ENCODE measurements at places on chromosomes 13 and 19.

GRCh38 chr19:8036434-8037099 is 16.0 kb upstream of the CCL25 start:
- DNase-seq = no peak

DNA sequence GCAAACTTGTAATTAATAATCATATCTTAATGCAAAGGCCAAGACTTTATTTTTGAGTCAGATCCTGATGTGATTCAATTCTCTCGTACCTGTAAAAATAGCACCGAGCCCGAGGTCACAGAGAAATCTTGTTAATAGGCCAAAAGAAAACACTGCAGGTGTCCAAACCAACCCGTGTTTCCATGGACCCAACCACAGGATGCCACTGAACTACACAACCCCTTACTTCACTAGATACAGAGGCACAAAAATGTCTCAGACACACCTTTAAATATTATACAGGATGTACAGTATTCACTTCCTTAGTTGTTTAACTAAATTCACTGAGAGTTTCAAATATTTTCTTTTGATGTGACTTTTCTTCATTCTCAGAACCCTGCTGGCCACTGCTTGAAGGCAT is 530.9 kb downstream of the MYO16 start:
- DNase-seq = no peak

DNA sequence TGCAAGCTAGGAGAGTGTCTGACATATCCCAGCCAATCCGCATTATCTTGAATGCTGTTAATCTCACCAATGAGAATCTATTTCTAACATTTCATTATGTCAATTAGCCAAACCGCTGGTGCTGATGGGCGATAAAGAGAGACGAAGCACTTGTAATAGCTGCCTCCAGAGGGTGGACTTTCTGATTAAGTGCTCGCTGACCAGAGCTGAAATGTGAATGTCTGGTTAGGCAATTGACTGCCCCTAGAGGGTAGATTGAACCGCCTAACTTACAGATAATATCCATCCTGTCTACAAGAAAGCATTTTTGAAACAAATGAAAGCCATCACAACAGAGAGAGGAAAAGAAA is 552 bp upstream of the GRWD1 start:
- no peak for DNase-seq

GRCh38 chr13:78323848-78324247 is 279.5 kb downstream of the POU4F1 start:
- DNase-seq = no peak

- no peak for DNase-seq
Measured at GRCh38 chr19:8642561-8642960, 12.1 kb downstream of the NFILZ start.

GRCh38 chr13:68254151-68254550 is 1024.0 kb upstream of the PCDH9 start:
- no peak for DNase-seq

DNA sequence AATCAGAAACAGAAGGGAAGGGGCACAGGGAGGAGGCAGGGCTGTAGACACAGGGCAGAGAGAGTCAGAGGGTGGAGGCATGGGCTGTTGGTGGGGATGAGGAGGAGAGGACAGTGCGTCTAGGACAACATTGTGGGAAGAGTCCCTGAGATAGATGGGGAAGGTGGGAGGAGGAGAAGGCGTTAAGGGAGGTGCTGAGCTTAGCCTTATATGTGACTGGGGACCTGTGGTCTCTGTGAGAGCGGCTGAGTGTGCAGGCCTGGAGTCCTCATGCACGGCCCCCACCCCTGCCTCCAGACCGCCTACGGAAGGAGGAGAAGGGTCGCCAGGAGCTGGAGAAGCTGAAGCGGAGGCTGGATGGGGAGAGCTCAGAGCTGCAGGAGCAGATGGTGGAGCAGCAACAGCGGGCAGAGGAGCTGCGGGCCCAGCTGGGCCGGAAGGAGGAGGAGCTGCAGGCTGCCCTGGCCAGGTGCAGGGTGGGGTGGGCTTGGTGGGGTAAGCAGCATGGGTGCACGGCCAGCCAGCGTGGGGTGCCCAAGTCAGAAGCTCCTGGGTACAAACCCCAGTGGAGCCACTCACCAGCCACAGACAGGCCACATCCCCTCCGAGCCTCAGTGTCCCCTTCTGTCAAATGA is 56.8 kb downstream of the KCNC3 start:
- no peak for DNase-seq

- DNase-seq = no peak
Measured at GRCh38 chr13:65505941-65506340, 1724.2 kb downstream of the PCDH9 start.

DNA sequence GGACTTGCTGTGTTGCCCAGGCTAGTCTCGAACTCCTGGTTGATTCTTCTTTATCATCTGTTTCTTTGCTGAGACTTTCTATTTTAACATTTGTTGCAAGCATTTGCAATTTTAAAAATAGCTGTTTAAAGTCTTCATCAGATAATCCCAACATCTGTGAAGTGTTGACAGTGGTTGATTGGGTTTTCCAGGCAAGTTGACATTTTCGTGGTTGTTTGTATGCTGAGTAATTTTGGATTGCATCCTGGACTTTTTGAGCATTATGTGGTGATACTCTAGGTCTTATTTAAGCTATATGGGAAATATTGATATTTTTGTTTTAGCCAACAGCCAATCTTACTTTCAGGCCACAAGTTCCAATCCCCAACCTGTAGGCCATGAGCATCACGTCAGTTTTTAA is 25.1 kb downstream of the AP1M1 start:
- DNase-seq = no peak

- DNase-seq = no peak
Measured at GRCh38 chr13:32105653-32106313, 74.2 kb downstream of the FRY start.

- no peak for DNase-seq
Measured at GRCh38 chr19:39083983-39084731, at the start of gene ACP7. ACP7 (plus strand) TSS chr19:39084368; CDS start chr19:39085270, 902 bp downstream.

GRCh38 chr19:51226067-51226466 is 1.2 kb downstream of the CD33 start:
- no peak for DNase-seq

- no peak for DNase-seq
Measured at GRCh38 chr13:105170438-105170837, 1365.0 kb downstream of the EFNB2 start.

DNA sequence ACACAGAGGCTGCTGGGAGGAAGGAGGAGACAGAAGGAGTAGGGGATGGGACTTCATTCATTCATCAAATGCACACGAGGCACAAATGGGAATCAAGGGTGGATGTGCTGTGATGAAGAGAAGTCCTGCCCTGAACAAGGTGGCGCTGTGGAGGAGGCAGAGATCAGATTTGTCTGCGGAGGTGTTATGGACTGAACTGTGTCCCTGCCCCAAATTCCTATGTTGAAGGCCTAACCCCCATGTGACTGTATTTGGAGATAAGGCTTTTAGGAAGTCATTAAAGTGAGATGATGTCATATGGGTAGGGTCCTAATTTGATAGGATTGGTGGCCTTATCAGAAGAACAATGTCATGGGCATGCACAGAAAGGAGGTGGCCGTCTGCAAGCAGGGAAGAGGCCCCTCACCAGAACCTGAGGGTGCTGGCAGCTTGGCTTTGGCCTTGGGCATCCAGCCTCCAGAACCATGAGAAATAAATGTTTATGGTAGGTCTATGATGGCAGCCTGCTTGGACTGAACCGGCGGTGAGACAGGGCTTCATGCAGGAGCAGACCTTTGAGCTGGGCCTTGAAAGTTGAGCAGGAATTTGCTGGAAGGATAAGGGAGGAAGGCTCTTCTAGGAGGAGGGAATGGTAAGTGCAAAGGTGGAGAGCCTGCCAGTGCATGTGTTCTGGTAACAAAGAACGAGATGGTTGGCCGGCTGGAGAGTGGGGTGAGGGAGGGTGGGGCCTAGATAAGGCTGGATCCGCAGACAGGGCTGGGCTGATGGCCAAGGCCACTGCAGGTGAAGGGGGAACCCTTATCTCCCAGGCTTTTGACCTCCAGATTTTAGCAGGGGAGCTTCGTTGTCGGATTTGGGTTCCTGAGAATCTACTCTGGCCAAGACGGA is 2.7 kb upstream of the CEBPA start:
- no peak for DNase-seq

DNA sequence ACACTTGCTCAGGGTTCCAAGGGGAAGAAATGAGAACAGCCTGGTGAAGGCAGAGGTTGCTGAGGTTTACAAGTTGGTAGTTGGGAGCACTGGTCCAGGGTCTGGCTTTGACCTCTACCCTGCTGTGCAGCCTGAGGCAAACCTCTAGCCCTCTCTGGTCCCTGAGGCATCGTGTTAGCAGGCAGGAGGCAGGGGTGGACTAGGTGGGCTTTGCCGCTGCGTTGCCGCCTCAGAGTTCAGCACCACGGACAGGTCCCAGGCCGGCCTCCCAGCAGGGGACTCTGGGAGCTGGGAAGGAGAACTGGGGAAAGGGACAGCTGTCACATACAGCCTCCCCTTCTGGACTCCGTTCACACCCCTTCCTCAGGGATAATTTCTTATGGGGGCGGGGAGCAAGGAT is 3.1 kb downstream of the NCAN start:
- peak; percentile 6 for DNase-seq

DNA sequence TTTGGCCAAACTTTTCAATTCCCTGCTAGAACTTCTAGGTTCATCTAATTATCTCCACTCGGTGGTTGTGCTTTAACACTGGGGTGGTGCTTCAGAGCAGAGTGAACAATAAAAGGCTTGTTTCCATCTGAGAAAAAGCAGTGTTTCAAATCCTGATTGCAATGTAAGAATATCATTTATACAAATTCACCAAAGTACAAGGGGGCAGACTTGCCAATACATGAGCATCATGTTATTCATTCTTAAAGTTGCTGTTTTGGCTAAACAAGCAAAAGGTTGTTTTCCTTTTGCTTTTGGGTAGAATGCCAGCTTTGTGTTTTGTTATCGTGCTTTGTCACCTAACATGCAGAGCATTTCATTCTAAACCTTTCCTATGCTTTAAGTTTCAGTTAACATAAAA is 78.5 kb upstream of the UBAC2 start:
- peak; percentile 38 for DNase-seq

GRCh38 chr13:26529441-26529840 is 28.0 kb upstream of the WASF3 start:
- DNase-seq = peak; percentile 30

DNA sequence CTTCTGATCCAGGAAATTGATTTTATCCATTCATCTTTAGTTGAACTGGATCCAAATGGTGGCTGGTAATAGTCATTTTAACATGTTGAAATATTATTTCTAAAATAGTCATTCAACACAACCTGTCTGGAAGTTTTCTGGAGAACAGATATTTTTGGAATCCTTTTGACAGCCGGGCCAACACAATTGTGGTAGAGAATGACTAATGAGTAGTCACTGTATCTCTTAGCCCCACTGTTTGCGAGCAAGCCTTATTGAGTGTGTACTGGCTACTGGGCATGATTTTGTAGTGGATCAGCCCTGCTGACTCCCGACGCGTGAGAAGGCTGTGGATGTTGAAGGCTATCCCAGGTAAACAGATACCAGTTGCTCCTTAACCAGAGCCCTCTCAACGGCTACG is 383.4 kb downstream of the ZNF536 start:
- no peak for DNase-seq

- DNase-seq = no peak
Measured at GRCh38 chr19:2488942-2489731, 13.2 kb downstream of the GADD45B start.

DNA sequence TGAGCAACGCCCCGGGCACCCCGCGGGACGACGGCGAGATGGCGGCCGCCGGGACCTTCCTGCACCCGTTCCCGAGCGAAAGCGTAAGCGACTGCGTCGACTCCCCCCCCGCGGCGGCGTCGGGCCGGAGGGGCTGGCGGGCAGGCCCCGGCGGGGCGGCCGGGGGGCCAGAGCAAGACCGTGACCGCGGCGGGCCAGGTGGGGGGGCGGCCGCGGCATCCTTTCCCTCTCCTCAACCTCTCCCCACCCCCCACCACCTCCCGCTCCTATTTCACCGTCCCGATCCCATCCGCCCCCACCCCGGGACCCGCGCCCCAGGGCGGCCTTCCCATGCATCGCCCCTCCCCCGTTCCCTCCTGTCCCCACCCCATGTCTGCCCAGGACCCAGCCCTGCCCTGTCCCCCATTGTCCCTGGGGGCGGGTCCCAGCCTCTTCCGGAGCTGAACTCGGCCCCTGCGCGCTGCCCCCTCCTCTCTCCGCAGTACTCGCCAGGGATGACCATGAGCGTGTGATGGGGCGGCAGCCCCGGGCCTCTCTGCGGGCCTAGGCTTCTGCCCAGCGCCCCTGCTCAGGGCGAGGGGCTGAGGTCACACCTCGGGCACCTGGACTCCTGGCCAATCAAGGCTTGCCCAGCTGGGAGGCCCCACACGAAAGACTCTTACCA is 4.1 kb downstream of the ISYNA1 start:
- DNase-seq = no peak

- DNase-seq = no peak
Measured at GRCh38 chr19:36488118-36488845, 1.1 kb downstream of the ZNF566 start.

DNA sequence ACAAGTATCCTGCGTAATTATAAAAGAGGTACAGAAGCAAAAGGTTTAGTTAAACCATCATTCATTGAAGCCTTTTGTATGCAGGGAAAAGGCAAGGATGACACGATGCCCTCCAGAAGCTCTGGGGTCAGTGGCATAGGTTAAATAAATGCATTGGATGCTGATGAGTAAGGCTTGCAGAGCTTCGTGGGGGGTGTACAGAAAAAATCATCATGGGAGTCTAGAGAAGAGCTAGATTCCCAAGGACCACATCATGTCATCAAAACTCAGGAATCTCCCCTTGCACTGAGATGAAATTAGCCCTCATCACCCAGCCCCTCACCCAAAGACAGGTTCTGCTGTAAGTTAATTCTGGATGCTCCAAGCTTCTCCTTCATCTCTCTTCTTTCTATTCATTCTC is 8.3 kb downstream of the FPR1 start:
- DNase-seq = no peak

GRCh38 chr19:47032171-47032811 is 12.7 kb downstream of the NPAS1 start:
- DNase-seq = no peak

GRCh38 chr19:1918975-1919374 is 13.8 kb downstream of the ADAT3 start:
- DNase-seq = no peak

DNA sequence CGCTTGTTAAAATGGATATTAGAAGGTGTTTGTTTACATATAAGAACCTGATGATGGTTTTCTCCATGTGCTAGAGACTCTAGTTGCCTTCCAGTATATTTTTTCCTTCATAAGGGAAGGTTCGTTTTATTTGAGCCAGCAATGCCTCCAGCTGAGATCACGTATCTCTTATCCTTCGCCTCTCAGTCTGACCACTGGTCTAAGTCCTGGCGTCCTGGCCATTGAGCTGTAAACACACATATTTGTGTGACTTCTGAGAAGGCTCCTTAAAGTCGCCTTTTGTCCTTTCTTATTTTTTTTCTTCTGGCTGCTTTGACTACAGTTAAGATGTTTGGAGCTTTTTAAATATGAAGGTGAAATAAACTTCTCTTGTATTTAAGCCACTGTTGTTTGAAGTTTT is 23.7 kb upstream of the GPR183 start:
- DNase-seq = no peak

- DNase-seq = no peak
Measured at GRCh38 chr13:98761986-98762616, 9.6 kb upstream of the SLC15A1 start.

- no peak for DNase-seq
Measured at GRCh38 chr19:37218592-37218935, 550 bp downstream of the ZNF383 start.
